ENCODE measurements at places on chromosomes 5 and 9.

DNA sequence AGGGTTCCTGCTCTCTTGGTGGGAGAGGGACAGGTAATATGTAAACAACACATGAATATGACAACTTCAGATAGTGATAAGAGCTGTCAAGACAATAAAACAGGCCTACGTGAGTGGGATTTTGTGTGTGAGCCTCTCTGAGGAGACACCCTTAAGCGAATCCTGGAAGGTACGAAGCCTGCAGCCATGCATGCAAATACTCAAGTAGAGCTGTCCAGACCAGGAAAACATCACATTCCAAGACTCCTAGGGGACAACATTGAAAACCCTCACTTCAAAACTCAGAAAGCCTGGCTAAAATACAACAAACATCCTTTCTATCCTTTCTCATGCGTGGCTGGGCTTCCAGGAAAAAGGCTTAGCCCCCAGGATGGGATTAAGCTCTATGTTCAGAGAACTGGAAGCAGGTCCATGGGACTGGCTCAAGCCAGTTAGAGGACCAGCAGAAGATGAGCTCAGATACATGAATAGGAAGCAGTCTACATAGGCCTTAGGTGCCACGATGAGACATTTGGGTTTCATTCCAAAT is 124.8 kb upstream of the IQGAP2 start:
- no peak for DNase-seq

DNA sequence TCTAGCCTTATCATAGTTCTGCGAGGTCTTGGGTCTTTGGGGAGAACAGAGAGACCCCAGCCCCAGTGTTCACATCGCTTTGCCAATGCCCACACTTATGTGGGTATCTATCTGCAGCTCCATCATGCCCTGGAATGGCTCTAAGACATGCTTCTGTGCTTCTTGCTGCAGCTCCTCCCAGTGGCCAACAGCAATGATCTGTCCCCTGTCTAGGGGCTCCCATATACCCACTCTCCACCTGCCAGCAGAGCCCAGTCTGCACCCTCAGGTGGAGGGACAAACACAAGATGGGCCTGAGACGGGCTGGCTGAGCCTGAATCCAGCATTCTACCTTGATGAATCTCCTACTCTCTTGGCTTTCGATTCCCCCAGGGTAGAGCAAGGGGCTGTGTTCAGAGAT is 14.6 kb upstream of the DAP start:
- no peak for DNase-seq

- no peak for DNase-seq
Measured at GRCh38 chr5:179337796-179338676, 7.2 kb downstream of the ADAMTS2 start.

- no peak for DNase-seq
Measured at GRCh38 chr5:116699332-116699731, 124.7 kb upstream of the SEMA6A start.

DNA sequence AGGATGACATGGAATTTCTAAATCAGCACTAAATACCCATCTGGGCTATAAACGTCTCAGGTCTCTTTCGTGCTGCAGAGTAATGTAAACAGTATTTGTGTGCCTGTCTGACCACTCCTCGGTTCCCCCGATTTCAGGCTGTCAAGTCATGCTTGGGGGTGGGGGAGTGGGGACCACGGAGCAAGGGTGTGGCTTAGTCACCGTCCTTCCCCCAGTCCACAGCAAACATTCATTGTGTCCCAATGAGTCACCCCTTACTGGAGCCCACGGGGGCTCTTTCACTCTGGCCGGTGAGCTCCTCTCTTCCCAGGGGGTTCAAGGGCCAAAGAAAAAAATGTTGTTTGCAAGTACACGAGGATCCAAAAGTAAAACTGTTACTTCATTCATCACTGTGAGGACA is 72.4 kb upstream of the ICE1 start:
- no peak for DNase-seq

GRCh38 chr5:17918373-17919104 is 284.3 kb downstream of the TAF11L14 start:
- DNase-seq, result no peak

GRCh38 chr5:6902597-6902996 is 189.4 kb downstream of the TENT4A start:
- no peak for DNase-seq

DNA sequence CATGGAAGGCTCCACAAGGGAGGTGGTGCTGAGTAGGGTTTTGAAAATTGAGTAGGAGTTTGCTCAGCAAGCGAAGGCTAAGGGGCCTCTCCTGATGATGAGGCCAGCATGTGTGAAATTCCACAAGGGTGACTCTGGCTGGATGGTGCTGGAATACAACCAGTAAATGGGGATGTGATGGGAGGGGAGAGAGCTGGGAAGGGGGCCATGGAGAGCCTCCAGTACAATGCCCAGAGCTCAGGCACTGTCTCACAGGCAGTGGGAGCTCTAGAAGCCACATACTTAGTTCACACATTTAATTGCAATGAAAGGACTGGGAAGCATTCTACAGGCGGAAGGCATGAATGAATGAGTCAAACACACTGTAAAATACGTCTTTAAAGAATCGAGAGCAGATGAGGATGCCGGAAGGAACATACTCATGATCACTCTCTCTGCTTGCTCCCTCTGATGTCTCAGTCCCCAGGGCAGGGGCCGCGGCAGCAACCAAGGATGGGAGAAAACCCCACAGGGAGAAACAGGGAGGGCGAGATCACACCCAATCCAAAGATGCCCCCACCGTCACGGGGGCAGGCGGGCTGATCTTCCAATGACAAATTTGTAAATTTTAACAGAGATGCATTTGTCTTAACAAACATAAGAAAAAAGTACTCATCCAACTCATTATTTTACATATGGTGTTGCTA is 261.0 kb downstream of the NSG2 start:
- no peak for DNase-seq

DNA sequence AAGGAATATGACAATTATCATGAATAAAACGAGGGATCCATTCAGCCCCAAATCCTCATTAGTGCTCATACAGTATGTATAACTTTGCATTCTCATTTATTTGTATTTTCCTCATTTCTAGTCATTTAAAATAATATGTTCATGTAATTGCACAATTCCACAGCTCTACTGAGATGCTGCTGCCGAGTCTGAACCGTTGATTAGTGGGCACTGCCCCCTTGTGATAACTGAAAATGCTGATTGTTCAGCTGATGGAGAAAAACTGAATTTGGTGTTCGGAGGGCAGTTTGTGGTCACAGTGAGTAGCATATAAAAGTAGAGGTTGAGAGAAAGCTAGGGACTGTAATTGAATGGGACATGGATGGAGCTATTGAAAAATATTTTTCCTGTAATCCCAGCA is 12.2 kb upstream of the GPR151 start:
- no peak for DNase-seq

All from activated T-helper 1 cell treated with anti-CD3 and anti-CD28 coated beads, Interleukin-2, amount 50 U/mL, for 16 hours (primary cell).